ENCODE measurements at places on chromosomes 5 and 9. TPM values are rescaled to one million over a fixed set of nuclear protein-coding genes. Genes with fewer than 3 reads are reported as not detected.
A peak's percentile ranks its signal among the peaks of the same experiment; 100 is the strongest.

Gene PSMB7
- 372 TPM for total RNA-seq

Gene PRLR
- 0.40 TPM for total RNA-seq

GRCh38 chr5:38569180-38569579 lies 12.7 kb upstream of the LIFR start:
- no peaks in the 10 kb centered on the region for H3K4me1 ChIP-seq
- no peak overlapping the region for H3K27ac ChIP-seq
- no peak overlapping the region for H3K4me3 ChIP-seq
- H3K27me3 ChIP-seq, result no peaks in the 10 kb centered on the region

GRCh38 chr9:84343111-84343521 lies 2.6 kb upstream of the SLC28A3 start:
- no peaks in the 10 kb centered on the region for H3K27me3 ChIP-seq
- no peaks in the 10 kb centered on the region for H3K4me1 ChIP-seq
- H3K36me3 ChIP-seq, result no peaks in the 10 kb centered on the region
- no peak overlapping the region for H3K27ac ChIP-seq
- DNase-seq, result no peak
- H3K4me3 ChIP-seq, result no peak overlapping the region

Gene ADRA1B
- total RNA-seq, result 0.29 TPM

Gene HSPB3
- total RNA-seq, result not detected

- no peaks in the 10 kb centered on the region for H3K36me3 ChIP-seq
- H3K27me3 ChIP-seq, result no peaks in the 10 kb centered on the region
- peak overlapping the region; percentile 97 for H3K27ac ChIP-seq
- DNase-seq, result peak; percentile 84
Observed at GRCh38 chr5:128579639-128580038, 41.6 kb upstream of the FBN2 start.

Gene DNAJC21
- 21.8 TPM for total RNA-seq

DNA sequence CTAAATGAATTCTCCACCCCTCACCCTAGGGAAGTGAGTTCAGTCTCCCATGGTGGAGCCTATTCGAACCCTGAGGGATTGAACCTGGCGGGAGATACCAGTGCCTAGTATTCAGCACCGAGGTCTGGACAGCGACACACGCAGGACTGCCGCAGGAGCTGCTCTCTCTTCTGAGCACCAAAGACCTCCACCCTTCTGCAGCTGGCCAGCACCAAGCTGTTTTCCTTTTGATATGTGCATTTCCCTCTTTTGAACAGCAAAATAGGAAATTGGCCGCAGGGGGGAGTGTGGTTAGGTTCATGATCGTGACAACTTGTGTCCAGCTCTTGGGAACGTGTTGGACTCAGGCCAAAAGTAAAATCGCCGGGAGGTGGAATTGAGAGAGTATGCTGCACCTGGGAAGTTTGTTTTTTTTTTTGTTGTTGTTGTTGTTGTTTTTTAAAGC lies 1.2 kb upstream of the PCSK1 start:
- no peak overlapping the region for H3K27ac ChIP-seq
- H3K4me3 ChIP-seq, result no peak overlapping the region
- H3K27me3 ChIP-seq, result no peaks in the 10 kb centered on the region

Gene PCDHA10
- 0.04 TPM for total RNA-seq

Gene SHISAL2B
- not detected for total RNA-seq

- H3K27ac ChIP-seq, result peak overlapping the region; percentile 58
- H3K27me3 ChIP-seq, result no peaks in the 10 kb centered on the region
- peak; percentile 88 for DNase-seq
- peaks cover 26% of the 10 kb centered on the region for H3K4me1 ChIP-seq
- peak overlapping the region; percentile 89 for H3K4me3 ChIP-seq
Observed at GRCh38 chr5:124748687-124749594, 2.5 kb upstream of the ZNF608 start.

GRCh38 chr5:67620424-67621397 lies 424.1 kb upstream of the CD180 start:
- peaks cover 12% of the 10 kb centered on the region for H3K27me3 ChIP-seq
- no peak overlapping the region for H3K4me3 ChIP-seq
- H3K36me3 ChIP-seq, result no peaks in the 10 kb centered on the region
- H3K4me1 ChIP-seq, result no peaks in the 10 kb centered on the region
- no peak for DNase-seq

Gene ZNF462
- total RNA-seq, result 21.2 TPM

Gene DEPDC1B
- 23.8 TPM for total RNA-seq

DNA sequence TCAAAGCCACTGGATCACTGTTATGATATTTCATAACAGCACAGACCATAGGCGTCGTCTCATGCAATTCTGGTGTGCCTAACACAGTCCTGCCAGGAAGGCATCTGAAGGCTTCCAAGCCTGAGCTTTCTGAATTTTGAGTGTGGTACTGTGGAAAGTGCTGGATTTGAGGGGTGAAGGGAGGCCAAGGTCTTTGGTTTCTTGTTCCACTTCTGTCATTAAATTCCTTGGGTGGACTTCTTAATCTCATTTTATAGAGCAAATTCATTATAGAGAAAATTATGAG lies 441.3 kb upstream of the PIK3R1 start:
- no peak for DNase-seq
- H3K4me1 ChIP-seq, result no peaks in the 10 kb centered on the region
- H3K4me3 ChIP-seq, result no peak overlapping the region
- no peak overlapping the region for H3K27ac ChIP-seq
- no peaks in the 10 kb centered on the region for H3K27me3 ChIP-seq

- no peaks in the 10 kb centered on the region for H3K27me3 ChIP-seq
- no peak overlapping the region for H3K27ac ChIP-seq
- H3K4me1 ChIP-seq, result no peaks in the 10 kb centered on the region
- no peak overlapping the region for H3K4me3 ChIP-seq
- no peak for DNase-seq
- no peaks in the 10 kb centered on the region for H3K36me3 ChIP-seq
Observed at GRCh38 chr5:124130816-124131215, 615.6 kb downstream of the ZNF608 start.

All from PC-3 (cell line).